ENCODE measurements at places on chromosomes 5 and 9.

GRCh38 chr5:111461255-111461671, 51.1 kb downstream of the STARD4 start:
- no peak for DNase-seq

DNA sequence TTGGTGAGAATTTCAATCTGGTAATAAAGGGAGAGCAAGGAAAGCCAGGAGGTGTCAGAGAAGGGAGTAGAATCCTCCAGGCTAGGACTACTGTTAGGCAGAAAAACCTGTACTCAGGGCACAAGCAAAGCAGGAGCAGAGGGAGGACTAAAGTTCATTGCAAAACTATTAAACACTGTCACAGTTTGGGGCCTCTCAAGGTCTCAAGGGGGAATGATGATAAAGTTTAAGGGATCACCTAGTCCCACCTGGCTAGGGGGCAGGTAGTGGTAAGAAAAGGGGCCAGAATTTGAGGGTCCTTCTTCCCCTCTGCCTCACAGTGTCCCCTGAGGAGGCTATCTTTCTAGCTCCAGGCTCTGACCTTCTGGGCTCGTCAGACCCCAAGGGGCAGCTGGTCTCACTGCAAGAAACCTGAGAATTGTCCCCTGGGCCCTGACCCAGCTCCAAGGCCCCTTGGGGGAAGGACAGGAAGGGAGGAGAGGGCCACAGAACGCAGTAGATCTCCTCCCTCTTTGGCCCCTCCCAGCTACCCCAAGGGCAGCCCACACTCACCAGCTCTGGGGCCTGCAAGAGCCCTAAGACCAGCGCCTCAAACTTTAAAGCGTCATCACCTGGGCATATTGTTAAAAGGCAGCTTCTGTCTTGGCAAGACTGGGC, 974 bp downstream of the CCDC69 start:
- no peak for DNase-seq

GRCh38 chr5:133552925-133553525, 59.3 kb downstream of the FSTL4 start:
- DNase-seq = peak; percentile 33

DNA sequence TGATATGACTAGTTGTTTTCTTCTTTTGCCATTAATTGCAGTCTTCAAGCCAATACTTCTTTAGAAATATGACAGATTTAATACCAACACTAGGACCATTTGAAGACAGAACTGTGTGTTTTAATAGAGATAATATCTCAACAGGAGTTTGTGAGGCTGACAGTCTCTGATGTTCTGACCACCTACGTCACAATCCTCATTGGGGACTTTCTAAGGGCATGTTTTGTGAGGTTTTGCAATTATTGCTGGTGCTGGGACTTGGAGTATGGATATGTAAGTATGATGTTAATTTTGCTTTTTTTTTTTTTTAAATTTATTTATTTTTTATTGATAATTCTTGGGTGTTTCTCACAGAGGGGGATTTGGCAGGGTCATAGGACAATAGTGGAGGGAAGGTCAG, 147.6 kb downstream of the ALDH1A1 start:
- no peak for DNase-seq

- no peak for DNase-seq
Measured at GRCh38 chr5:168152660-168153059, 138.8 kb upstream of the WWC1 start.

DNA sequence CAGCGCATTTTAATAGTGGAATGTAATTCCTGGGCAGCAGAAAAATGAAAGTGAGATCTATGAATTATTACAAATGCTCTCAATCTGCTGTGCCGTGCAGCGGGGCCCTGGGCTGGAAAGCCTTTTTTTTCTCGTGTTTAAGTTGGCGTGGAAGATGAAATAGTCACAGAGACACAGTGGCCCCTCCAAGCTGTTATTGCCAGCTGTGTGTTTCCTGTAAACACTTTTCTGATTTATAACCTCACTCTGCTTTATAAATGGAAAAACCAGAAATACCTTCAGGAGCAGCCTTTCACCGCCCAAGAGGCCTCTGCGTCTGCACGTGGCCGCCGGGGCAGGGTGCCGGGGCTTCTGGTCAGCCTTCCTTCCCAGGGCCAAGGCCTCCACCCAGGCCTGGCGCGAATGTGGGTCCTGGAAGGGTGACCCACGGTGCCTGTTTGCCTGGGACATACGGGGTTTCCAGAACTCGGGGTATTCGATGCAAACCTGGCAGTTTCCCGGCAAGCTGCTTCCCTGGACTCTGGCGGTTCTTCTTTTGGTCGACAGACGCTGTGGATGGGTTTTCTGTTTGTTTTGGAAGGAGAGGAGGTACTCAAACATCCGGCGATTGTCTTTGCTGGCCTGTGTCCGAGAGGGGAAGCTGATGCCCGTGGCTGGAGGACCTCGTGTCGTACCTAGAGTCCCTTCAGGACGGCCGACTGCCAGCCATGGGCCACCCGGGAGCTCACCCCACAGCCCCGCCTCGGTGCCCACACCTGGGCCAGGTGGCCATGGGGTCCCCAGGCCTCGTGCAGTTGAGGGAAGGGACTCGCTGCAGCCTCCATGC, 256.7 kb downstream of the PARP8 start:
- DNase-seq = no peak

DNA sequence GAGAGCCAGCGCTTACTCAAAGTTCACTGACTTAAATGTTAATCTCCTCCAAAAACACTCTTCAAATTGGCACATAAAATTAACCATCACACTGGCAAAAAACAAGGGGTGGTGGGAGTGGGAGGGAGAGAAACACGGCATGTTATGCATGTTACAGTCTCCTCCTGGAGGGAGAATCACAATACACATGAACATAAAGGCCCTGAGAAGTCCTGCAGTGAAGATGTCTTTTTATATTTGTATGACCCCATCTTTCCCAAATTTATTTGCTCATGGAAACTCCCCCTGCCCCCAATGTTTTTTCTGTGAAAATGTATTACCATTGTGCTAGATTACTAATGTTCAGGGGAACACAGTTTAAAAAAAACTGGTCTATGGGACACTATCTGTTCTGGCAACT, 37.8 kb upstream of the ANKH start:
- no peak for DNase-seq

GRCh38 chr9:132228062-132228461, 66.2 kb downstream of the NTNG2 start:
- DNase-seq = no peak

DNA sequence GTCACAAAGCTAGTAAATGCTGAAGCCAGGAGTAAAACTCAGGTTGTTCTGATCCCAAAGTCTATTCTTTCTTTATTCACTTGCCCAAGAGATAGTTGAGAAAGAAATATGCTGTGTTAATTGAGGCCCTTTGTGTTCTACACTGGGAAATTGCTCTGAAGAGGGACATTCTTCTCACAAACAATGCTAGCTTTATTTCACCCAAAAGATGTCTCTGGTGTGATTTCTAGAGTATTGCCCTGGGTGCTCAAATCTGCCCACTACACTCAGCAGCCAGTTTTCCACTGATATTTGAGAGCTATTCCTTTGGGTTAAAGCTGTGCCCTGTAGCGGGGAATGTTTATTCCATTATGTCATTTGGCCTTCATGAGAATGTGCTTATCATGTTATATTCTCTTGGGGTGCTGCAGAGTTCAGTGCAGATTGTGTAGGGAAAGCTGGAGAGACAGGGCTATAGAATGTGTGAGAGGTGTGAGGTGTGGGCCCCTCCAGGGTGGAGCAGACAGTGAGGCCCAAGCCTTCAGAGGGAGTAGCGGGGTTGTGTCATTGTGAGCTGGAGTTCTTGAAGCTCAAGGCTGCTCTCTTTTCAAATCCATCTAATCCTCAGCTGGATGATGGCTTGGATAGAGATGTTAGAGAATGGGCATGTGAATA, 21.0 kb upstream of the C5orf63 start:
- no peak for DNase-seq

DNA sequence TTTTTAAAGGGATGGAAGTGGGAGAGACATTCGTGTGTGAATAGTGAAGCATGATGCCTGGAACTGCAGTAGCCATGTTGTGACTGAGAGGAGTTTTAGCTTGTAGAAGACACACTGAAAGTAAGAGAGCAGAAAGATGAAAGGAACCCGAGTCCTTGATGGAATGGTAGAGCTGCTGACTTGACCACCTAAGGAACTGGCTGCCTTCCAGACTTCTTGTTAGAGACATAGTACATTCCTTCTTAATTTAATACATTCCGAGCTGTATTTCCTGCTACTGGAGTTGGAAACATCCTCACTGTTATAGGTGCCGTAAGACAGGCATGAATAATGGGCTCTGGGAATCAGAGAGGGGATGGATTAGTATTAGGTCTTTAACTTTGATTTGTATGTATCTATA, 7.4 kb downstream of the CER1 start:
- DNase-seq = no peak

GRCh38 chr5:169222934-169223594, 77.9 kb downstream of the SLIT3 start:
- DNase-seq = no peak

- no peak for DNase-seq
Measured at GRCh38 chr9:8052991-8053390, 253.4 kb upstream of the DMAC1 start.

- no peak for DNase-seq
Measured at GRCh38 chr9:7172154-7173115, 414.7 kb downstream of the KDM4C start.

DNA sequence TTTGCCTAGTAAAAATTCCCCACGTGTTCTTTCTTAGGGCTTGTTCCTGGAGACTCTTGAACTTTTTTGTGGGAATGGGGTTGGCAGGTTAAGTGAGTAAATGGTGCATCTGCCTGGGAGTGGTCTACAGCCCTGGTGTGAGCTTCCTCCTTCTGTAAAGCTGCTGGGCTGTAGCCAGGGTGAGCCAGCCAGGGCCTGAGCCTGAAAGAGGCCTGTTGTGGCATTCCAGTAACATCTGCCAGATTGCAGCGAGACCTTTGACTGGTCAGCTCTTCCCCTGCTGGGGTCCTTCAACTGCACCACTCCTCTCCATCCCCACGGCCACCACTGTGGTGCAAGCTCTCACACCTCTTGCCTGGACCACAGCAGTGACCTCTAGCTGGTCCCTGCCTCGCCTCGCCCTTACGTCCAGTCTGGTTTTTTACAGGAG, 47.5 kb downstream of the SLC22A5 start:
- DNase-seq = no peak

DNA sequence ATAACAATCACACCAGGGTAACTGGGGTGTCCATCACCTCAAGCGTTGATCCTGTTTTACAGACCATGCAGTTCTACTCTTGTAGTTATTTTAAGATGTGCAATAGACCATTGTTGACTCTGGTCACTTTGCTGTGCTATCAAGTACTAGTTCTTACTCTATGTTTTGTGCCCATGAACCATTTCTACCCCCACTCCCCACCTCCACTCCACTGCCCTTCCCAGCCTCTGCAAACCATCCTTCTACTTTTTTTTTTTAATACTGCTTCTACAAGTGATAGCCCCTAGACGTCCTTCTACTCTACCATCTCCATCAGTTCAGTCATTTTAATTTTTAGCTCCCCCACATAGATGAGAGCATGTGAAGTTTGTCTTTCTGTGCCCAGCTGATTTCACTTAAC, 38.8 kb downstream of the EHMT1 start:
- no peak for DNase-seq

DNA sequence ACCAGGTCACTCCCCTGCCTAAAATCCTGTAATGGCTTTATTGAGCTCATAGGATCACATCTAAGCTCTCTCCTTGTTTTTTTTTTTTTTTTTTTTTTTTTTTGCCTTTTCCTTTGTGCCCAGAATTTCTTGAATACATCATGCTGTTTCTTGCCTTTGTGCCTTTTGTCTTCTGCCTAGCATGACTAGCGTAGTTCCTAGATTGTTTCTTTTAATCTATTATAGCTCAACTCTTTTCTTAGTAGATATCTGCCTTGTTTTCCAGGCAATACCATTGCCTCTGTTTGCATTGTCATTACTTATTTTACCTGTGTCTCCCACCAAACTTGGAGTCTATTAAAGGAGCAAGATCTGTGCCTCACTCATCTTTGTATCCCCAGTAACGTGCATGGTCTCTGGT, 106.1 kb upstream of the C9orf72 start:
- no peak for DNase-seq

GRCh38 chr5:40828021-40828631, 6.9 kb downstream of the RPL37 start:
- no peak for DNase-seq

GRCh38 chr5:97231025-97231636, 48.1 kb upstream of the RIOK2 start:
- DNase-seq = peak; percentile 57

DNA sequence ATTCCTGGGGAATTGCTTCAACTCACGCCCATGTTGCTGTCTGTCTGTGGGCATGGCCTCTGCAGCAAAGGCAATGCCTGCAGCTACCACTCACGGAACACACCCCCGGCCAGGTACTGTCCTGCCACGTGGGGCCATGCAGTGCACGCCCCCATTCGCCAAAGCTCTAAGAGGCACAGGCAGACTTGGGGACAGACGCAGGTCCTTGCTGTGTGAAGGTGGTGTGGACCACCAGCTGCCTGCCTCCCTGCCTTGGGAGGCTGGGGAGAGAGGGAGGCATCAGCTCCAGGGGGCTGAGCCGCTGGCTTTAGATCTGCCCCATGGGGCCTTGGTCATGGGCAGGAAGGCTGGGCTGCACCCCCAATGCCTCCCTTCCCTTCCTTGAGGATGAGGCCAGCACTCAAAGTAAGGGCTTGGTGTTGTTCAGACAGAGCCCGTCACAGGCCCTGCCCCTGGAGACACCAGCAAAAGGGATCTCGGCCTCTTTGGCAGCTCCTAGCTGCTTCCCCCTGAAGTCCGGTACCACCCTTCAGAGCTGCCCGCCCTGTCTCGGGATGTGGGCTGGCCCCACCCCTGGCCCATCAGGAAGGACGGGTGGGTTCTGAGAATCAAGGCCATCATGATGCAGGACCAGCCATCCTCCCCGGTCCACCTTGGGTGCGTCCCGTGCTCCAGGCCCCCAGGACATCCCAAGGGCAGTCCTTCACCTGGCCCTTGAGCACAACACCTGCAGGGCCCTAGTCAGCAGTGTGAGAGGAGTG, 2.3 kb downstream of the GRIN1 start:
- no peak for DNase-seq

DNA sequence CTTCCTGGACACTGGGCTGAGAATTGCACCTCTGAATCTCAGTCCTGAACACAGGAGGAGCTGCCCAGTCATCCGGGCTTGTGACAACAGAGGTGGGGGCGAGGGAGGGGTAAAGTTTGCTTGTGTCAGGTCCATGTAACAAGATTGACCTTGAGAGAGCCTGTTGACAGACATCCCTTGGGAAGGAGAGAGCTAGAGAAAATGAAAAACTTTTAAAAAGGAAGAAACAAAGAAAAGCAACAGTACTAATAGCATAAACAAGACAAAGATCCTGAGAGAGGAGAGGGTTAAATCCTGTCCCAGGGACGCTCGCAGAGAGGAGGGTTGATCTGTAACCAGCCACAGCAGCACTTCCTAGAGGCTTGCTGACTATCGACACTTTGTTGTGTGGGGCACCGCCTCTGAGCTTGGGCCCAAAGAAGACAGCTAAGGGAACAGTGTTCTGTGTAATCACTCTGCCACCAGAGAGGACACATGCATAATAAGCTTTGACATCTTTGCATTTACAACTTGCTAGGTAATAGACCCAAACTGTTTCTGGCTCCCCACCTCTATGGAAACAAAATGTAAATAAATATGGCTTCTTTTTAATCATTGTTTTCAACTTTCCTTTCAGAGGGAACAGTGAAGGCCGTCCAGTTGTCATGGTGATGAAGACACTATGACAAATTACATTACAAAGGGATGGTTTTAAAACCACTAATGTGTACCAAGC, 363.7 kb downstream of the CSNK1G3 start:
- no peak for DNase-seq

- no peak for DNase-seq
Measured at GRCh38 chr5:113375480-113376060, 59.2 kb downstream of the TSSK1B start.

- no peak for DNase-seq
Measured at GRCh38 chr5:169242175-169242848, 58.6 kb downstream of the SLIT3 start.

GRCh38 chr5:137220523-137220927, 278.6 kb downstream of the SPOCK1 start:
- DNase-seq = peak; percentile 31

All from inflammatory macrophage treated with lipopolysaccharide for 1 hour (primary cell).